Forelimb muscle (tissue), 1 donor: ENCODE measurements at places on chromosomes 11 and 22. TPM values are rescaled to one million over a fixed set of nuclear protein-coding genes. Genes with fewer than 3 reads are reported as not detected.

The KRTAP5-7 gene
- polyA plus RNA-seq = not detected

The APOBEC3G gene
- 3.2 TPM for polyA plus RNA-seq

The SMIM38 gene
- 0.35 TPM for polyA plus RNA-seq

The GRAP2 gene
- 0.61 TPM for polyA plus RNA-seq

The RASGRP2 gene
- 42.1 TPM for polyA plus RNA-seq

The KCNC1 gene
- polyA plus RNA-seq = 2.1 TPM

GRCh38 chr11:2691991-2692875 is 7.6 kb downstream of the KCNQ1OT1 start:
- DNase-seq = no peak

GRCh38 chr22:32444068-32444467 is 20.2 kb downstream of the BPIFC start:
- no peak for DNase-seq

GRCh38 chr11:72586321-72587090 is 87.7 kb downstream of the PDE2A start:
- DNase-seq = no peak

DNA sequence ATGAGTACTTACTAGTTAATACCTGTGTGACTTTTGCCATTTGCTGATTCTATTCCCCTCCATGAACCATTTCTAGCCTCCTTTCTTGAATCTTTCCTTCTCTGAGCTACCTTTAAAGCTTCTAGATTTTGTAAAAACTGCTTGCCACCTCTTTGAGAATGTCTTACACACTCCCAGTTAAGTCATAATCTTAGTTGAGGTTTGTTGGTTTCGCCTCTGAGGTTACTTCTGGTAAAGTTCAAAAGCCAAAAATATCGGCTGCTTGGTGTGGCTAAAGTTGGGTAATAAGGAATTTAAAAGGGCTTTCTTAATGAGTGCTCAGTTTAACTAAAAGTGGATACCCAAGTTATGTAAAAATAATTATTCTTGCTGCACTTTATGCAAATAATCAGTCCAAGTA is 10.4 kb upstream of the GLYAT start:
- DNase-seq = no peak

DNA sequence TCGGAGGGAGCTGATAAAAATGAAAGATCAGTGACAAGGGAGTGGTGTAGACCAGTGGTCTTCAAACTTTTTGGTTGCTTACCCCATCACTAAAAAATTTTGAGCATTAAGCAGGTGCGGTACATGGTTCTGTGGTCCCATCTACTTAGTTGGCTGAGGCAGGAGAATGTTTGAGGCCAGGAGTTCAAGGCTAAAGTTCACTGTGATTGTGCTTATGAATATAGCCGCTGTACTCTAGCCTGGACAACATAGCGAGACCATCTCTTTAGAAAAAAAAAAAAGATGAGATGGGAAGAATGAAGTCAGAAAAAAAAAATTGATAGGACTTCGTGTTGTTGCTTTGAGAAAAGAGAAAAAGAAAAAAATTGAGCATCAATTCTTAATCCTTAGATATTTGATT is 7.8 kb downstream of the MTMR3 start:
- DNase-seq = no peak

DNA sequence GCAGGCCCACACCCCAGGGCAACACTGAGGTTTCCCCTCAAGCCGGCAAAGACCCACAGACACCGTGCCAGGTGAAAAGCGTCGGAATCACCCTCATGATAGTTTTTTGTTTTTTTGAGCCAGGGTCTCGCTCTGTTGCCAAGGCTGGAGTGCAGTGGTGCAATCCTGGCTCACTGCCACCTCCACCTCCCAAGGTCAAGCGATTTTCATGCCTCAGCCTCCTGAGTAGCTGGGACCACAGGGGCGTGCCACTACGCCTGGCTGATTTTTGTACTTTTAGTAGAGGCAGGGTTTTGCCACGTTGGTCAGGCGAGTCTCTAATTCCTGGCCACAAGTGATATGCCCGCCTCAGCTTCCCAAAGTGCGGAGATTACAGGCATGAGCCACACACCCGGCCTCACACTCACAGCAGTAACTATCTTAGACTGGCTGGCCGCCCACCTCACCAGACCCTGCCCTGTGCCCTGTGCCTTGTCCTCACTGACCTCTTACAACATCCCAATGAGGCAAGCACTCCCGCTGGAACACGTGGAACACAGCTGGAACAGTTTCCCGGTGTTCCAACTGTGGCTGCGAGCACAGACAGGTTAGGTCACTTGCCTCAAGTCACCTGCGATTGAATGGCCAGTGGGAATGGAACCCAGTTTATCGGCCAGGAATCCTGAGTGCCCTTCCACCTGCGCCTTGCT is 21.1 kb downstream of the LRRC10B start:
- no peak for DNase-seq

DNA sequence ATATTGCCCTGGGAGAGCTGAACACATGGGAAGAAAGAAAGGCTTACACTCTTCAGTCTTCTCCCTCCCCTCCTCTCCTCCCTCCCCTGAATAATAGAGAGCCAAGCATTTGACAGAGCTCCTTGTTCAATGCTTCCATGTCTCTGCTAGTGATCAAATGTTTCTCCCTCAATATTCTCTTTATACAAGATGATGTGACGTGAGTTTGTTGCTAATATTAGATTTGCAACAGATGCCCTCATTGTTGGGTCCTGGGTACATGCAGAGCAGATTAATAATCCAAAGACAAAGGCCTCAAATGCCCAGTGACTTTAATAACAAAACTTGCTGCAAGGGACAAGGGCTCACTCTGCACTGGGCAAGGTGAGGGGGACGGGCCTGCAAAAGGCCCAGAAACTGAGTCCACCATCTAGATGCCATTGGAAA is 7.1 kb upstream of the ENDOD1 start:
- DNase-seq = no peak

GRCh38 chr22:22144858-22145257 is 99.7 kb upstream of the VPREB1 start:
- DNase-seq = no peak

DNA sequence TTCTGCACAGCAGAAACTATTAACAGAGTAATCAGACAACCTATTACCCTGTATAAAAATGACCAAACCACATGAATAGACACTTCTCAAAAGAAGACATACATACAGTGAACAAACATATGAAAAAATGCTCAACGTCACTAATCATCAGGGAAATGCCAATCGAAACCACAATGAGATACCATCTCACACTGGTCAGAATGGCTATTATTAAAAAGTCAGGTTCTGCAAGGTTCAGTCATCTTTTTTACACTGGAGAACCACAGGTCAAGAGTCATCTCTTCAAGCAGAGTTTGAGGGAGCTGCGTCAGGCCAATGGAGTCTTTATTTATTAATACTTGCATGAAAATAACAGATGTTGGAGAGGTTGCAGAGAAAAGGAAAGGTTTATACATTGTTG is 40.4 kb downstream of the RCN1 start:
- no peak for DNase-seq

DNA sequence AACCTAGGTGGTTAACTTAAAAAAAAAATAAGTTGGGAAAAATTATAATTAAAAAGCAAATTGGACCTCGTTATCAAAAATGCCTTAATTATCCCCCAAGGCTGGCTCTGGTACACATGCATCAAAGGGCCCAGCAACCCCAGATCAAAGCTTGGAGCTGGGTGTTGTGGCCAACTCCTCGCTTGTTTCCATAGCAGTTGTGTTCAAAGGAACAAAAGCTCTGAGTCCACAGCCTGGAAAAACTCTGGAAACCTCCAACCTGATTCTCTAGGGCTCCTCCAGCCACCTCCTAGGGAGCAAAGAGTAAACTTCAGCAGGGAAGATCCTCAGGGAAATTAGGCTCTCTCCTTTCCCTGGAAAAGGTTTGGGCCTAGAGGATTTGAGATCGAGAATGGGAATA is 149.4 kb downstream of the NXPE2 start:
- no peak for DNase-seq

DNA sequence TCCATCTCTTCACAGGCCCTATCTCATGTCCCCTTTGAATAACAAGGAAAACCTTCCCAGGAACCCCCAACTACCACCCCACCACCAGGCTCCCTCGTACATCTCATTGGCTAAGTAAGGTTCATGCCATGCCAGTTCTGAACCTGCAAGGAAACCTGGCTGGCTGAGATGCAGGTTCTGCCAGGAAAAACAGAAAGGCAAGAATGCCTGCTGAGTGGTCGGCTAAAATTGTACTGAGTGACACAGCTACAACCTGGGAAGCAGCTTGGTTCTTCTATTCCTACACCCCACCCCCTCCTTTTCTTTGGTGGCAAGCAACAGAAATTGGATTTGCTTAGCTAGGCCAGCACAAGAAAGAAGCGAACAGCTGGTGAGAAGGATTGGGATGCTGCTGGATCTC is 36.1 kb upstream of the TSPAN18 start:
- DNase-seq = no peak

DNA sequence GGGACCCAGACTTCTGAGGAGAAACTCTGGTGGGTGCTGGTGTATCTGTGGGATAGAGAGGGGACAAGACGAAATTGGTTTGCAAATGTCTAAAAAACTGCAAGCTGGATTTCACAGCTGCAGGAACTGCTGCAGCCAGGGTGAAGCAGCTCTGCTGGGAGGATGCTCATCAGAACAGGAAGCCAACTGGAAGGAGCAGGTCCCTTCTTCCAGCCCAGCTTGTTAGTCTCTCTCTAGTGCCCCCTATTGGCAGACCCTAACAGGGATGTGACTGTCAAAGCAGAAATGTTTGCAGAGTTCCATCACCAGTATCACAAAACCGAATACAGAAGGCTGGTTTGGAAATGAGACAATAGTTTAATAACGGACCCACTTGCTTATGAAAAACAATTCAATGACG is 74.8 kb upstream of the SLC22A12 start:
- no peak for DNase-seq

GRCh38 chr22:49569286-49570031 is 258.2 kb downstream of the BRD1 start:
- DNase-seq = no peak
